ENCODE measurements at places on chromosomes 5 and 9.
A peak's percentile ranks its signal among the peaks of the same experiment; 100 is the strongest.

- DNase-seq: peak; percentile 74
These were observed 10.9 kb downstream of the PTCH1 start for GRCh38 chr9:95505717-95506427.

DNA sequence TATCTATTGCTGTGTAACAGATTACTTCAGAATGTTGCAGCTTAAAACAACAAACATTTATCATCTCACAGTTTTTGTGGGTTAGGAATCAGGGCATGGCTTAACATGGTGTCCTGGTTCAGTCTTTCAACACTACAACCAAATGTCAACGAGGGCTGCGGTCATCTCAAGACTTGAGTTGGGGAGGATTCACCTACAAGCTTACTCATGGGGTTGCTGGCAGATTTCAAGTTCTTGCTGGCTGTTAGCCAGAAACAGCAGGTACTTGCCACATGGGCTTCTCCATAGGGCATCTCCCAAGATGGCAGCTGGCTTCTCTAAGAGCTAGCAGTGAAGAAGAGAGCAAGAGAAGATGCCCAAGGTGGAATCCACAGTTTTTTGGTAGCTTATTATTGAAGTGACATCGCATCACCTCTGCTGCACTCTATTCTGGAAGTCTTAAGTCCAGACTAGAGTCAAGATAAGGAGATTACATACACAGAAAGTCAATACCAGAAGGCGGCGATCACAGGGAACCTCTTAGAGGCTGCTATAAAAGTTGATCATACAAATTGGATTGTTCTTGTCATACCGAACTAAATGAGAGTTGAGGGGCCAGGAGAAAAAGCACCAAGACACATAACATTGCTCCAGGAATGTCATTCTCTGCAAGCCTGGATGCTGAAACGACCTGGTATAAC, 42.2 kb downstream of the C9orf153 start:
- DNase-seq: peak; percentile 85

DNA sequence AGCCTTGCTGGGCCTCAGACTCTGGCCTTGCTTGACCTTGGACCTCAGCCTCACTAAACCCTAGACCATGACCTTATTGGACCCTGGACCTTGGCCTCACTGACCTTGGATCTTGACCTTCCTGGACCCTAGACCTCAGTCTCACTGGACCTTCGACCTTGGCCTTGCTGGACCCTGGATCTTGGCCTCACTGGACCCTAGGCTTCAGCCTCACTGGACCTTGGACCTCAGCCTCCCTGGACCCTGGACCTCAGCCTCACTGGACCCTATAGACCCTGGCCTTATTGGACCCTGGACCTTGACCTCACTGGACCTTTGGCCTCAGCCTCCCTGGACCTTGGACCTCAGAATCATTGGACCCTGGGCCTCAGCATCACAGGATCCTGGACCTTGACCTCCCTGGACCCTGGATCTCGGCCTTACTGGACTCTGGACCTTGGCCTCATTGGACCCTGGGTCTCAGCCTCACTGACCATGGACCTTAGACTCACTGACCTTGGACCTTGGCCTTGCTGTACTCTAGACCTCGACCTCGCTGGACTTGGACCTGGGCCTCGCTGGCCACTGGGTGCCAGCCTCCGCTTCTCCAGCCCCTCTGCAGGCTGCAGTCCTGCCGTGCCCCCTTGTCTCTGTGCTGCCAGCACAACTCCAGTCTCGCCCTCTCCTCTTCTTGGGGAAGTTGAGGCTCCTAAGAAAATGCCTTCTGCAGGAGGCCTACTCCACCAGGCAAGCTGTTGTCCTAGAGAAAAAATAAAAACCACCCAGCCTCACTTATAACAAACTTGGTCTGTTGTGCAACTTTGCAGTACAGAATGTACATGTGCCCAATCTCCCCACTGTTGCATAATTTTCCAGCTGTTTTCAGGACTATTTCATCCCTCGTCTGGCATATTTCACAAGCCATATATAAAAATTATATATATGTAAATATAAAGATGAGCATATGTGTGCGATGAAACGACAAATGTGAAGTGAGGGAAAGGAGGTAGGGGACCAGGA, 11.0 kb upstream of the ADAMTS2 start:
- DNase-seq: no peak

DNA sequence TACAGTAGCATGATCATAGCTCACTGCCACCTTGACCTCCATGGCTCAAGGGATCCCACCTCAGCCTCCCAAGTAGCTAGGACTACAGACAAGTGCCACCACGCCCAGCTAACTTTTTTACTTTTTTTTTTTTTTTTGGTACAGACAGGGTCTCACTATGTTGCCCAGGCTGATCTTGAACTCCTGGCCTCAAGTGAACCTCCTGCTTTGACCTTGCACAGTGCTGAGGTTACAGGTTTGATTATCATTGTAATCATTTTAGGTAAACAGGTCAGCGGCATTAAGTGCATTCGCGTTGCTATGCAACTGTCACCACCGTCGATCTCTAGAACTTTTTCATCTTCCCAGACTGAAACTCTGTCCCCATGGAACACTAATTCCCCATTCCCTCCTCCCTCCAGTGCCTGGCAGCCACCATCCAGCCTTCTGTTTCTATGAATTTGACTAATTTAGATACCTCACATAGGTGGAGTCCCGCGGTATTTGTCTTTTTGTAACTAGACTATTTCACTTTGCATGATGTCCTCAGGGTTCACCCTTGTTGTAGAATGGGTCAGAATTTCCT, 5.8 kb upstream of the CARD19 start:
- DNase-seq: no peak

GRCh38 chr9:124868511-124869465, 6.9 kb downstream of the ARPC5L start:
- DNase-seq: peak; percentile 90

GRCh38 chr5:59180515-59180914, 597.6 kb downstream of the RAB3C start:
- DNase-seq: no peak
